ENCODE measurements at places on chromosomes 16 and 17.

GRCh38 chr17:50093246-50093645 lies 1.9 kb upstream of the PDK2 start:
- no peak for DNase-seq

- no peak for DNase-seq
Observed at GRCh38 chr16:25270577-25270976, 12.9 kb upstream of the ZKSCAN2 start.

- peak; percentile 19 for DNase-seq
Observed at GRCh38 chr17:72976971-72977770, 115.3 kb downstream of the SLC39A11 start.

- no peak for DNase-seq
Observed at GRCh38 chr17:1759529-1759928, 2.3 kb upstream of the SERPINF1 start.

GRCh38 chr16:69100071-69100691 lies 5.3 kb upstream of the HAS3 start:
- no peak for DNase-seq

- peak; percentile 62 for DNase-seq
Observed at GRCh38 chr17:29124135-29124924, 55.9 kb downstream of the MYO18A start.

DNA sequence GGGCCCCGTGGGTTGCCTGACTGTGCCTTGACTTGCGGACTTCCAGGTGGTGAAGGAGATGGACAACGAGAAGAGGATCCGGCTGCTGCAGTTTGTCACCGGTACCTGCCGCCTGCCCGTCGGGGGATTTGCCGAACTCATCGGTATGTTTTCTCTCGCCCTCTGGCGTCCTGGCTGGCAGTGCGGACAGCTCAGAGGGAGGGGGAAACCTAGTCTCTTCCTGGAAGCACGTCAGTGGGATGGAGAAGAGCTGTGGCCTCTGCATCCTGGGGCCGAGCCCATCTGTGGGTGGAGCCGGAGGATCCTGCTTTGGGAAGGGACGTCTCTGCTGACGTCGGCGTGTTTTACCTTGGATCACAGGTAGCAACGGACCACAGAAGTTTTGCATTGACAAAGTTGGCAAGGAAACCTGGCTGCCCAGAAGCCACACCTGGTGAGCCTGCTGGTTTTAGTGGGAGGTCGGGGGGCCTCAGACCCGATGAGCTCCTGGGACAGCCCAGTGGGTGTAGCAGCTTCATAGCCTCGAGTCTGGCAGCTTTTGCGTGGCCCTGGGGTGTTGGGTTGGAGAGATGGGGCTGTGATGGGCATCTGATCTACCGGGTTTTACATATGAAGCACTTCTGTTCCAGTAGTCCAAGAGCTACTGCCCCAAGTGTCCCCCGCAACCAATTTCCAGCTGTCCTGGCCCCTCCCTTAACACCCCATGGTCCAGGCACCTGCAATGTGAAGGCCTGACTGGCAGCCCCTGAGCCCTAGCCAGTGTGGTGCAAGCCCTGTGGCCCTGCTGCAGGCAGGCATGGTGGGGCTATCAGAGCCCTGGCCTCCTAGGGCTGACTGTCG lies 11.9 kb upstream of the CLEC18A start:
- DNase-seq, result no peak

Data from HEK293T (cell line).